ENCODE measurements at places on chromosomes 3 and 15. TPM values are rescaled to one million over a fixed set of nuclear protein-coding genes. Genes with fewer than 3 reads are reported as not detected.

DNA sequence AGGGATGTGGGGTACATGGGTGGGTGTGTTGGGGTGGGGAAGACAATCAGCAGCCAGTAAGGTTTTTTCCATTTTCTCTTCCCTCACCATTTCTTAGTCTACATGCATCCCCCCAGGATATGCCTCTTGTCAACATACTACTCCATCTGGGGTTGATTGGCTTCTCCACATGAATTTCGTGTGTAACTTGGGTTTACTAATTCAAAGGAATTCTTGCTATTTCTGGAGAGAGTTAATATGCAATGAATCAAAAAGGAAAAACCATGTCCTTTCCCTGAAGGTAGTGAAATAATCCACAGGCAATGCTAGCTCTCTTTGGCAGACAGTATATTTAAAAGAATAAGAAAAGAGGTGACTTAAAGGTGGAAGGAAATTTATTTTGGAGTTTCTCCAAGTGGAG, 198.4 kb downstream of the EBLN2 start:
- DNase-seq, result no peak

DNA sequence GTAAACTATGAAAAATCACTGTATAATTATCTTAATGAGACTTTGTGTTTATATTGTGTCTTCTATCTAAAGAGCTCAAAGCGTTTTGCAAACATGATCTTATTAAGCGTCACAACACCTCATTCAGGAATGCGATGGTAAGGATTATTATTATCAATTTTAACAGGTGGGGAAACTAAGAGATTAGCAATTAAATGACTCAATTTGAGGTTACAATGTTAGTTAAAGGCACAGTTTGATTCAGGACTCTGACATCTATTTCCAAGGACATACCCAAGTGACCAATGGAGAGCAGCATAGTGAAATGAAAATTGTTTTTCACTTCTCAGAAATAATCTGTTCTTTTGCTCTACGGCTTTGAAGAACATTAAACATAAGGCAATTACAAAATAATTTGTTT, 74.6 kb downstream of the FMN1 start:
- no peak for DNase-seq

- peak; percentile 23 for DNase-seq
These were observed 27.9 kb upstream of the SLC6A1 start for GRCh38 chr3:10964537-10965167.

DNA sequence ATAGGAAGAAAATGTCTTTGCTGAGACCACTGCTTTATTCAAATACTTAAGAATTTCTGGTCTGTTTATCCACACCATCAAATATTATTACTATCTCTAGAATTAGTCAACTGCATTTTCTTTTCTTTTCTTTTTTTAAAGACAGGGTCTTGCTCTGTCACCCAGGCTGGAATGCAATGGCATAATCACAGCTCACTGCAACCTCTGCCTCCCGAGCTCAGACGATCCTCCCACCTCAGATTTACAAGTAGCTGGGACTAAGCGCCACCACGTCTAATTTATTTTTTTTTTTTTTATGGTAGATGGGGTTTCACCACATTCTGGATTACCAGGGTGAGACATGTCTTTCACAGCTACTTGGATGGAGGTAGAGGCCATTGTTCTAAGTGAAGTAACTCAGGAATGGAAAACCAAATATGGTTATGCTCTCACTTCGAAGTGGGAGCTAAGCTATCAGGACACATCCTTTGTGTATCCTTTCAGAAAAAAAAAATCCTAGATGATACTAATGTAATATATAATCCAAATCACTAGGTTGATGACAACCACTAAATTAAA, 52.8 kb downstream of the STAG1 start:
- no peak for DNase-seq

DNA sequence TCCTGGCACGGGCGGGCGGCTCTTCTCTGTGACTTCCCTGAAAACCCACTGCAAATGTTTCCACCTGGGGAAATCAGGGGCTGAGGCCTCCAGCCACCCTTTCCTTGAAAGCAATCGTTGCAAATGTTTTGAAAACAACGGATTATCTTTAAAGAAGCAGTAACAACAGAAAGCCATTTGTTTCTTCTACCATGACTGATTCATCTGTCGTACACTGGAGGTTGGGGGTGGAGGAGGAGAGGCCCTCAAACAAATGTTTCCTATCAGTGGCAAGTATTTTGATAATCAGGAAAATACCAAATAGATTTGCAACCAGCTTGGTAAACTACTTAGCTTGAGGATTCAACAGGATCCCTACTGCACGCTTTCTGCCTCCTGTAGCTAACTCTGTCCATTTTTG, 114.9 kb downstream of the PDZRN3 start:
- no peak for DNase-seq

GRCh38 chr3:126746395-126747177, 42.5 kb downstream of the CHCHD6 start:
- DNase-seq, result no peak

DNA sequence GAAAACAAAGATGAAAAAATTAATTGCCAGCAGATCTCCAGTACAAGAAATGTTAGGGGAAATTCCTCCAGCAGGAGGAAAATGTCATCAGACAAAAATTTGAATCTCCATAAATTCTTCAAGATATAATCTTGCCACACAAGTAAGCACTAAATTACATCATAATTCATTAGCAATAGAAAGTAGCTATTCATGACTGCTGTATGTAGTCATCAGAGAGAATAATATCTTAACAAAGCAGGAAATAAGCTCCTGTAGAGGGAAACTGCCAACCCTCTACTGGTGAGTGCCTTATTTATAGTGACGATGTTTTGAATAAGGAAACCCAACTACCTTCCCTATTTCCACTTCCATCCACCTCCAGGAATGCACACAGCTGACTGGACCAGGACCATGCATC, 15.8 kb upstream of the SLC27A2 start:
- no peak for DNase-seq

DNA sequence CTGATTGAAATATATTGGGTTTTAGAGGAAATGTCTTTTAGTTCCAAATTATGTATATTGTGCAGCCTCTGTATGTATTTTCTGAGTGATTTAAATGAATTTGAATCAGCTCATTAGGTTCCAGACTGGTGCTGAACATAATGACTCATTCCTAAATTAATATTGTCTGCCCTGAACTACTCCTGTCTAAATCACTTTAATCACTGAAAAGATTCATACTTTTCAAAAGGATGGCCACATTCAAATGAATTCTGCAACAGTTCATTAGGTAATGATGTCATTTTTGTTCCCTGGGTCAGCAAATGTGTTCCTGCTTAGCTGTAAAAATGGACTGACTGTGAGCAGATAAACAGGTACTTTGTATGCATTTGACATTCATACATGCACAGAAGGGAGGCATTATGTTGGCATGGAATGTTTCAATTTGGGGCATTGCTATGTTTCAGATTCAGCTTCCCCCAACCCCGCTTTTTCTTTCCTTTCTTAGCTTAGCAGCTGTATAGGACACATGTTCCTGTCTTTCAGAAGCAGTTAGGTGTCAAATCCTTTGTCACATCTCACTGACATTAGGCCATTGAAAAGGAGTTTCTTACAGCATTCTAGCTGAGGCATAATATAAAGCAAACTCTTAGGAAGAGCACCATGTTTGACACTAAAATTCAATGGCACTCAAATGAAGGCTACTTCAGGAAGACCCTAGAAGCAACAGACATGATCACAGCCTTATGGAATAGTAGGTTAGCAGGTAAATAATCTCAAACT, 318.5 kb upstream of the ARPP21 start:
- no peak for DNase-seq

GRCh38 chr3:32280262-32280910, 41.9 kb downstream of the CMTM8 start:
- no peak for DNase-seq

GRCh38 chr3:39264053-39264452, 15.8 kb downstream of the CX3CR1 start:
- no peak for DNase-seq

- DNase-seq, result no peak
These were observed 5.5 kb upstream of the CTSH start for GRCh38 chr15:78950343-78950742.

DNA sequence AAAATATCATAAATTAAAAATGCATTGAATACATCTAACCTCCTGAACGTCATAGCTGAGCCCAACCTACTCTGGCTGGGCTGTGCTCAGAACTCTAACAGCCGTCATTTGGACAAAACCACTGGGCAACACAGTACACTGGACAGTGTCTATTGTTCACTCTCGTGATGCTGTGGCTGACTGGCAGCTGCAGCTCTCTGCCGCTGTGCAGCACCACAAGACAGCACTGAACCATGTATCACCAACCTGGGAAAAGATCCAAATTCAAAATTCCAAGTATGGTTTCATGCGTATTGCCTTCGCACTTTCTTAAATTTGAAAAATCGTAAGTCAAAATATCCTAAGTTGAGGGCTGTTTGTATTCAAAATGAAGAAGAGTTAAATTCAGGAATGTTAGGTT, 145.1 kb upstream of the CNTN4 start:
- DNase-seq, result no peak

- peak; percentile 62 for DNase-seq
These were observed 314.3 kb downstream of the CHST2 start for GRCh38 chr3:143433787-143434378.

GRCh38 chr3:191065181-191065805, 133.7 kb upstream of the OSTN start:
- no peak for DNase-seq

- no peak for DNase-seq
These were observed 312.7 kb downstream of the TLE3 start for GRCh38 chr15:69784798-69785566.

DNA sequence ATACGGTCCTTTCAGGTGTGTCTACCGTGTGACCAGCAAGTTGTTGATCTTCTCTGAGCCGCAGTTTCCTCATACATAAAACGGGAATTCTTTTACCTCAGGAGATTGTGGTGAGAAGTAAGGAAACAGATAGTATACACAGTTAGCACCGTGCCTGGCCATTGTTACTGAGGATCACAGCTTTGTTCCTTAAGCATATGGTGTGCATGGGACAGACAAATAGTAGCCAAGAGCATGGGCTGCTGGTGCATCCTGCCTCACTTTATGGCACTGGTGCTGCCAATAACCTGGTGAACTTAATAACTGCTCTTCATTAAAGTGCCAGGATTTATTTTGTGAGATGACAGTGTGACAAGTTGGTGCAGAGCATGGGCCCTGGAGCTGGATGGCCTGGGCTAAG, 86.3 kb downstream of the PDCD6IP start:
- DNase-seq, result no peak

- DNase-seq, result no peak
These were observed 722 bp upstream of the POGLUT1 start for GRCh38 chr3:119468041-119468440.

DNA sequence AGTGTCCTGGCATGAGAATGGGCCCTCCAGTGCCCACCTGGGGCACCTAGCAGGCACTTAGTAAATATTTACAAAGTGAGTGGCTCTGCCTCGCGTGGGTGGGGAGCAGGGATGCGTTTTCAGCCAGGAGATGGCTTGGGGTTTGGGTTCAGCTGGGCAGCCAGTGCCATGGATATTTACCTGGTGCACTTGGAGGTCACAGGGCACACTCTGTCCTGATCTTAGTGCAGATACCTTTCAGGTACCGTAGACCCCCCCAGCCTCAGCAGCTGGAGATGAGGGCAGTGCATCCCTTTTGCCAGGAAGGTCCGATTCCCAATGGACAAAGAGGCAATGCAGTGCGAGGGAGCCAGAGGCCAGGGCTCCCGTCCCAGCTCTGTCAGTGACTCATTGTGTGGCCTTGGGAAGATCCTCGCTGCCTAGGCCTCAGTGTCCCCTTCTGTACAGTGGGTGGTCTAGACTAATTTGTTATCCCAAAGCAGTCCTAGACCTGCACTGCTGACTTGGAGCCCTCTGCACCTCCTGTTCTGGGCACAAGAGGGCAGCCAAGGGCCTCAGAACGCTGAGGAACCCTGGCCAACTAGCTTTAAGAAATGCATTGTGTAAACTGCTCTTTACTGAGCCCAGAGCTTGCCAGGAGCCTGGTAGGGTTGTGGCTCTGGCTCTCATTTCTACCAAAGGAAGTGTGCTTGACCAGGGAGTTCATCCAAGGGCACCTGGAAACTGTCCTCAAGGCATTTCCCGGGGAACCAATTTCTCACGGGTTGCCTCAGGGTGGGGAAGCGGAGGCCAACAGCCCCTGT, 16.0 kb downstream of the HDAC11 start:
- peak; percentile 85 for DNase-seq

DNA sequence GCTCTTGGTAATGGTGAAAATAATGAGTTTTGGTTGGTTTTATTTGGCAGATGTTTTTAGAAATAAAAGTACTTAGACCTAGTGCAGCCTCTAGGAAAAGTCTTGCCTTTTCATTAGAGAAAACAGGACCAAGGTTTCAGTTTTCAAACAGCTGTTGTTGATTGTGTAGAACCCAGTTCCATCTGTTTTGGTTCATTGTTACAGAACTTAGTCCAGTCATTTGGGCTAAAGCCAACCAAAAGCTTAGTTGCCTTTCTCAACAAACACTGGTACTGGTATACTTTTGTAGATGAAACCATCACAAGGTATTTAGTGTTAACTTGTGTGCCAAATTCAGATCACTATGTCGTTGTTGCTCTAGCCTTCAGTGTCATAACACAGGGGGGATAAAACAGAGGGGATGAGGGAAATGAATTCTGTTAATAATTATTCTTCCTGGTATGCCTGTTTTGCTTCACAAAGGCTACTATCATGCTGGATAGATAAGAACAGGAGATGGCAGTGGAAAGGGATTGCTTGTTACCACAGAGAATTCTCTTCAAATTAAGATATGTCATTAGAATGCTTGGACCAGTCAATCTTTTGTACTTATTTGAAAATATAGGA, 12.6 kb upstream of the APH1B start:
- no peak for DNase-seq

DNA sequence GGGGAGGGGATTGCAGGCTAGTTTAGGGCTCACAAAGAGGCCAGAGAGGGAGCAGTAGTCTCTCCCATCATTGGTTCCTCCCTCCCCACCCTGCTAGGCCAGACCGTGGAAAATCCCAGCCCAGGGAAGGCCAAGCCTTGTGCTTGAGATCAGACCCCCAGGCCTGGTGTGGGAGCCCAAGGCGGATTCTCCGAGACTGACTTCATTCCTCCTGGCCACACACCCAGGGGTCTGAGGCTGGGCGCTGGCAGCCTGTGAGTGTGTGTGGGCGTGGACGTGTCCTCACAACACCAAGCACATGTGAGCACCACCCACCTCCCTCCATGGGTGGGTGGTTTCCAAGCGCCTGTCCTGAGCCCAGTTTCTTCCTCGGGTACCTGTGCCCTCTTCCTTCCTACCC, 4.1 kb downstream of the LOXL1 start:
- DNase-seq, result no peak

LARP6 gene
- 0.41 TPM for total RNA-seq

GOLGA8Q gene
- total RNA-seq, result not detected

PROS1 gene
- 0.20 TPM for total RNA-seq

MFGE8 gene
- 29.0 TPM for total RNA-seq

SPSB4 gene
- not detected for total RNA-seq

TMEM266 gene
- total RNA-seq, result 0.11 TPM

CHL1 gene
- not detected for total RNA-seq

ZXDC gene
- total RNA-seq, result 29.8 TPM

SPESP1 gene
- 0.36 TPM for total RNA-seq

PLCB2 gene
- 58.8 TPM for total RNA-seq

FAM227B gene
- 6.0 TPM for total RNA-seq

EPM2AIP1 gene
- 11.8 TPM for total RNA-seq

GNAT1 gene
- total RNA-seq, result 0.23 TPM

PFKFB4 gene
- 94.0 TPM for total RNA-seq

Data from activated CD8-positive, alpha-beta T cell treated with anti-CD3 and anti-CD28 coated beads for 36 hours (primary cell).